ENCODE measurements at places on chromosomes 13 and 19. TPM values are rescaled to one million over a fixed set of nuclear protein-coding genes. Genes with fewer than 3 reads are reported as not detected.

The TSSK6 gene
- total RNA-seq, result 4.3 TPM

The PEG3 gene
- 0.49 TPM for total RNA-seq

The TLE6 gene
- total RNA-seq, result 0.18 TPM

The CFD gene
- total RNA-seq, result 25.8 TPM

The GRIK5 gene
- 0.08 TPM for total RNA-seq

The IZUMO1 gene
- total RNA-seq, result not detected

The VAV1 gene
- not detected for total RNA-seq

The WDR87 gene
- not detected for total RNA-seq

The ICAM1 gene
- 6.5 TPM for total RNA-seq

The SELENOV gene
- total RNA-seq, result not detected

The CCDC122 gene
- 1.1 TPM for total RNA-seq

All from fibroblast of the aortic adventitia (primary cell).